Neural crest cell (in vitro differentiated cells): ENCODE measurements at places on chromosomes 6 and 20. TPM values are rescaled to one million over a fixed set of nuclear protein-coding genes. Genes with fewer than 3 reads are reported as not detected.

Gene SLC17A9
- 1.2 and 1.4 TPM in 2 replicates for total RNA-seq

Gene SCRT2
- 3.7 and 4.1 TPM in 2 replicates for total RNA-seq

Gene HLA-DQA1
- total RNA-seq: not detected in 2 replicates

Gene VARS2
- 61.3 and 68.2 TPM in 2 replicates for total RNA-seq

GRCh38 chr6:68994521-68994920 lies 359.4 kb downstream of the ADGRB3 start:
- no peak for DNase-seq
- H3K4me1 ChIP-seq: peaks cover 4% of the 10 kb centered on the region
- H3K4me3 ChIP-seq: no peak overlapping the region
- H3K27ac ChIP-seq: no peak overlapping the region

DNA sequence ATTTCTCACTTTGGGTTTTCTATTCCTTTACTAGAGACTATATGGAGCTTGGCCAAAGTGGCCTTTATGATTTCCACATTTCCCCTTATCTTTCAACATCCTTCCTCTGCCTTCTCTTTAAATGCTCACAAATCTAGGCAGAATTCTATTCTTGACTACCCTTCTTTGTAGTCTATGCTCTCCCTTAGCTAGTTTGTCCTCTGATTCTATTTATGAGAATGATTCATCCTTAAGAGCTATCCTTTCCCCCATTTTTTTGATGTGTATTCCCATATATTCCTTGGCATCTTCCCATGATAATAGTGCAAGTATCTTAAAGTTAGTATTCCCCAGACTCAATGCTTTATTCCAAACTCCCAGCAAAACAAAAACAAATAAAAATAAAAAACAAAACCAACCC lies 53.1 kb downstream of the IL20RA start:
- no peak for DNase-seq
- no peaks in the 10 kb centered on the region for H3K36me3 ChIP-seq
- H3K4me1 ChIP-seq: peaks cover 20% of the 10 kb centered on the region
- peaks cover 58% of the 10 kb centered on the region for H3K27me3 ChIP-seq
- no peak overlapping the region for H3K27ac ChIP-seq
- peak overlapping the region; percentile 6 for H3K4me3 ChIP-seq

GRCh38 chr6:146666909-146667308 lies 68.1 kb downstream of the ADGB start:
- H3K4me1 ChIP-seq: no peaks in the 10 kb centered on the region
- H3K27ac ChIP-seq: no peak overlapping the region
- DNase-seq: no peak
- H3K4me3 ChIP-seq: no peak overlapping the region

GRCh38 chr20:38190936-38191371 lies 25.9 kb upstream of the TGM2 start:
- no peaks in the 10 kb centered on the region for H3K4me1 ChIP-seq
- H3K27ac ChIP-seq: no peak overlapping the region
- no peak for DNase-seq
- no peak overlapping the region for H3K4me3 ChIP-seq

- no peak overlapping the region for H3K4me3 ChIP-seq
- DNase-seq: no peak
- H3K36me3 ChIP-seq: no peaks in the 10 kb centered on the region
- H3K27ac ChIP-seq: no peak overlapping the region
- peaks cover 62% of the 10 kb centered on the region for H3K27me3 ChIP-seq
These were observed 32.5 kb upstream of the NKX2-2 start for GRCh38 chr20:21546355-21546754.

- peak overlapping the region; percentile 54 for H3K27ac ChIP-seq
- peaks cover 53% of the 10 kb centered on the region for H3K4me1 ChIP-seq
- DNase-seq: no peak
- H3K36me3 ChIP-seq: no peaks in the 10 kb centered on the region
- peaks cover 2% of the 10 kb centered on the region for H3K27me3 ChIP-seq
These were observed 1.7 kb downstream of the ASXL1 start for GRCh38 chr20:32359633-32360332.

- no peaks in the 10 kb centered on the region for H3K27me3 ChIP-seq
- H3K27ac ChIP-seq: no peak overlapping the region
- H3K36me3 ChIP-seq: peaks cover 4% of the 10 kb centered on the region
- peaks cover 4% of the 10 kb centered on the region for H3K4me1 ChIP-seq
These were observed 1047.9 kb upstream of the MAP3K7 start for GRCh38 chr6:91634791-91635190.

DNA sequence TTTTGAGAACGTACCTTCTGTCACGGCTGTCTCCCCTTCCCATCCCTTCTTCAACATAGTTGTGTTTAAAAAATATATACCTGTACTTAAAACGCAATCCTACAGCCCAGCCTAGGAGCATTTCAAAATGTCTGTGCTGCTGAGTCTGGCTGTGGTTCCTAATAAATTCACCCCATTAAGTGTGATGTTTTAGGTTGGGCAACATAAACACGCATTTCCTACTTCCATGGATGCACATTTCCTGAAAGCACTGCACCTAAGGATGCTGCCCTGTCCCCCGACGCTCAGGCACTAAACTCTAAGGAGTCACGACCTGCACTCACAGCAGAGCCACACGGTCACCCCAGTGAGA lies 1.2 kb downstream of the REV3L start:
- DNase-seq: no peak
- H3K27me3 ChIP-seq: peaks cover 3% of the 10 kb centered on the region
- H3K4me3 ChIP-seq: peak overlapping the region; percentile 95
- peaks cover 7% of the 10 kb centered on the region for H3K36me3 ChIP-seq
- peaks cover 55% of the 10 kb centered on the region for H3K4me1 ChIP-seq

DNA sequence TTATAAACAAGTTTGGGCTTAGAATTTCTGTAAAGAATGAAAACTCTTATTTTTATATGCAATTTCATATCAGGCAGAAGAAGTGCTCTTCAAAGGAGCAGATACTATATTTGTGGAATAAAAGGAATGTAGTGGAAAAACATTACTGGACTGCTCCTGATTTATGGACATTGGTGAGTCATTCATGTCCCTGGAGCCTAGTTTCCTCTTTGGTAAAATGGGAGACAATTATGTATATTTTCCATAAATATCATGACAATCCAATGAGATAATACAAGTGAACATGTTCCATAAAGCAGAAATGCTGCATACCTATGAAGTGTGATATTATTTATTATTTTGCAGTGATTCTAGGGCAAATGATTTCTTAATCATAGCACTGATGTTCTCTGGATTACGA lies 445.8 kb upstream of the CITED2 start:
- DNase-seq: no peak
- no peak overlapping the region for H3K4me3 ChIP-seq

DNA sequence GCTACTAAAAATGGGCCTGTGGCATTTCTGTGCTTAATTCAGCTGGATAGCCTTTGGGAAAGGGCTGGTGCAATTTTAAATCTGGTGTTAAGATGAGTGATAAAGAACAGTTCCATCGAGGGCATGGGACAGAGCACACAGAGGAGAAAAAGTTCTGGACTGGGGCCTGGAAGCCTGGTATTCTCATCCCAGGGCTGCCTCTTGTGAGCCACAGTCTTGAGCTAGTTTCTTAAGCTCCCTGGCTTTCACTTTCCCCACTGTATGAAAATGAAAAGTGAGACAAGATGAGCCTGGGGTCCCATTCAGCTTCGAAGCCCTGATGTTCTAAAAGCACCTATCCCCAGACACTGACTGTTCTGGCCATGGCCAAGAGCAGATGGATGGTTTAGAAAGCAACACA lies 14.3 kb upstream of the LAMA4 start:
- no peaks in the 10 kb centered on the region for H3K36me3 ChIP-seq
- DNase-seq: no peak
- H3K27me3 ChIP-seq: no peaks in the 10 kb centered on the region
- peaks cover 6% of the 10 kb centered on the region for H3K4me1 ChIP-seq
- H3K27ac ChIP-seq: no peak overlapping the region
- no peak overlapping the region for H3K4me3 ChIP-seq

DNA sequence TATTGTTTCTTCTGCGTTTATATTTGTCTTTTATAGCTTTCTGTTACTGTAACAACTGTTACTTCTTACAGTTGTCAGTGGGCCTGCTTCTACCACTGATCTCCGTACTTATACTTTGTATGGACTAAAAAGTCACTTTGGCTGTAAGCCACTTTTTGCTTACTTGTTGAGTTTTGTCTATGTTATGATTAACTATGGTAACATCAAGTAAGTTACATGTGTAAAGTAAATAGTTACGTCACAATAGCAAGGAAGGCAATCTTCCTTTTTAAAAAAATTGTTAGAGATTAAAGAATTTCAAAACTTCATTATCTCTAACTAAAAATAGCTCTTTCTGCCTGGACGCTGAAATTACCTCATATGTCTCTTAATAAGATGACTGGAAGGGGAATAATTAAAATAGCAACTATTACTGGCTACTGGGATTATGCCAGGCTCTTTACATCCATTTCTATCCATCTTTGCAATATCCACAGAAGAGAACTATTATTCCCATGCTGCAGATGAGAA lies 10.9 kb downstream of the TFB1M start:
- H3K36me3 ChIP-seq: peaks cover 12% of the 10 kb centered on the region
- DNase-seq: no peak
- H3K27me3 ChIP-seq: no peaks in the 10 kb centered on the region
